ENCODE measurements at places on chromosomes 11 and 22.

DNA sequence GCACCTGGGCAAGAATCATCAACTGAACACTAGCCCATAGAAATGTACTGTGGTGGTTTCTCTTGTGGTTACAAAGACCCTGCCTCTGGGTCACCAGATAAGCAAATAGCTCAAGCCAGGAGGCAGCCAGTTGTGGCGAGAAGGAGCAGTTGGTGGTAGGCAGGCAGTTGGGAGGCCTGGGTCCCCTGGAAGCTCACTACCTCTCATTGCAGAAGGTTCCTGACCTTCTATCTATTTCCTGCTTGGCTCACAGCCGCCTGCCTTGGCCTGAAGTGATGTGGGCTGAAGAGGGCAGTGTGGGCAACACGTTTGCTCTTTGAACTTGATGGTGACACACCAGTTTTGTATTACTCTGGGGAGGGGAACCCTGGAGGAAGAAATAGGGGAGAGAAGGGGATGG lies 34.7 kb downstream of the NECTIN1 start:
- no peak for DNase-seq

- no peak for DNase-seq
Measured at GRCh38 chr11:68867066-68867465, 25.4 kb upstream of the CPT1A start.

GRCh38 chr11:27100534-27100933 lies 59.9 kb downstream of the BBOX1 start:
- peak; percentile 16 for DNase-seq

- DNase-seq, result no peak
Measured at GRCh38 chr11:115237578-115237977, 266.6 kb downstream of the CADM1 start.

DNA sequence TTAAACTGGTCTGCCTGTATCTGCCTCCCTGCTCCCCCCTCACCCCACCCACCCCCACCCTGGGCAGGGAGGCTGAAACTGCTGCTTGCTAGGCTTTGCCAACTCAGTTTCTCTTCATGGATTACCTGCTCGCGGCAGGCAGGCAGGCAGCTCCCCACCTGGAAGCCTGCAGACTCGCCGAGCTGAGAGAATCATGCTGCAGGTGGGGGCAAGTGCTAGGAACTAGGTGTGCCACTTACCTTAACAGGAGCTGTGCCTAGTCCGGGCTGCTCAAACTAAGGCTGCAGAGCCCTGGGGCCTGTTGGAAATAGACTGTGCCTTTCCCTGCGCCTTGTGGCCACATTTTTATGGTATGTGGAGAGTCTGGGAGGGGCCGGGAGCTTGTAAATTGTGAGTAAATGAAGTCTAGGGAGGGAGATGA lies 30.3 kb downstream of the MARK2 start:
- DNase-seq, result no peak

DNA sequence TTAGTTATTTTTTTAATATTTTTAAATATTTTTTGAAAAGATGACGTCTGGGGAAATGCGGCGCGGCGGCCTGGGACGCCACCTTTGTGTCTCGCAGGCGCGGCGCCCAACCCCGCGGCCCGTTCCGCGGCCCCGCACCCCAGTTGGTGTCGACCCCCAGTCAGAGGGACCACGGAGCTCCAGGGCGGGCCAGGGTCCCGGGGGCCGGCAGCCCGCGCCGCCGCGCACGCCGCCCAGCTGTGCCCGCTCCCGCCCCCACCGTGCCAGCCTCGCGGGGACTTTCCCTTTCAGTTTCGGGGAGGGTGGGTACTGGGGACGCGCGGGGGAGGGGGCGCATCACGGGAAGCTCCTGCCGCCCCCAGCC lies 1.6 kb downstream of the CCND1 start:
- no peak for DNase-seq

GRCh38 chr22:50532824-50533796 lies 3.3 kb upstream of the TYMP start:
- no peak for DNase-seq
